ENCODE measurements at places on chromosomes 5 and 9. TPM values are rescaled to one million over a fixed set of nuclear protein-coding genes. Genes with fewer than 3 reads are reported as not detected.

GRCh38 chr5:123671042-123671441, 159.1 kb downstream of the CSNK1G3 start:
- H3K4me1 ChIP-seq: no peaks in the 10 kb centered on the region
- peak; percentile 6 for DNase-seq
- H3K36me3 ChIP-seq: no peaks in the 10 kb centered on the region
- no peak overlapping the region for H3K27ac ChIP-seq

DNA sequence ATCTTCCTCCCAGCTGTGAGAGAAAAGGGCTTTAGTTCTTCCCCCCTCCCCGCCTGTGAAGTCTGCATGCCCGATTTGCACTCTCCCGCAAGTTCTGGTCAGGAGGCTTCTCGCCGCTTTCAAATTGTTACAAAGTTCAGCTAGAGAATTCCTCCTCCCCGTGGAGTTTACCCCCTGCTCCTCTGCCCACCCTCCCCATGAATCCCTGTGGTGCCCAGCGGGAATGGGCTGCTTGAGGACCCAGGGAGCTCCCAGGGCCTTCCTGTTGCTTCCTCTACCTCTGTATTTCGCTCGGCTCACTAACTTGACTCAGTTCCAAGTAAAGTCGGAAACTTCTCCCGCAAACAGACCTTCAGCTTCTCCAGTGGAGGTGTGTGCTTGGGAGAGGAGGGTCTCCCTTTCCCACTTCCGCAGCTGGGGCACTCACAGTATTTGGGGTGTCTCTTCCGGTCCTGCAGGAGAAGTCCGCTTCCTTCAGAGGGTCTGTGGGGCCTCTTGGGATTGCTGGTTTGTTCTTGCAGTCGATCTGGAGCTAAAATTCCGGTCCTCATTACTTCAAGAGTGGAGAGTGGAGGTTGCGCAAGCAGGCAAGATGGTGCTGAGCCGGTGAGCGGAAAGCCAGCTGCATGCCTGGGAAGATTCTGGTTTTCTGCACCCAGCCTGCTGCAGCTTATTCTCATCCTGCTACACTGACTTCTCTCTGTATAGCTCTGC, 97.8 kb downstream of the ADAMTS12 start:
- no peaks in the 10 kb centered on the region for H3K36me3 ChIP-seq
- H3K4me1 ChIP-seq: no peaks in the 10 kb centered on the region
- no peak overlapping the region for H3K27ac ChIP-seq

- H3K27me3 ChIP-seq: no peaks in the 10 kb centered on the region
- peak overlapping the region; percentile 77 for H3K27ac ChIP-seq
- peak overlapping the region; percentile 98 for H3K4me3 ChIP-seq
- no peaks in the 10 kb centered on the region for H3K36me3 ChIP-seq
Observed at GRCh38 chr5:172958331-172959046, 735 bp upstream of the RPL26L1 start.

DNA sequence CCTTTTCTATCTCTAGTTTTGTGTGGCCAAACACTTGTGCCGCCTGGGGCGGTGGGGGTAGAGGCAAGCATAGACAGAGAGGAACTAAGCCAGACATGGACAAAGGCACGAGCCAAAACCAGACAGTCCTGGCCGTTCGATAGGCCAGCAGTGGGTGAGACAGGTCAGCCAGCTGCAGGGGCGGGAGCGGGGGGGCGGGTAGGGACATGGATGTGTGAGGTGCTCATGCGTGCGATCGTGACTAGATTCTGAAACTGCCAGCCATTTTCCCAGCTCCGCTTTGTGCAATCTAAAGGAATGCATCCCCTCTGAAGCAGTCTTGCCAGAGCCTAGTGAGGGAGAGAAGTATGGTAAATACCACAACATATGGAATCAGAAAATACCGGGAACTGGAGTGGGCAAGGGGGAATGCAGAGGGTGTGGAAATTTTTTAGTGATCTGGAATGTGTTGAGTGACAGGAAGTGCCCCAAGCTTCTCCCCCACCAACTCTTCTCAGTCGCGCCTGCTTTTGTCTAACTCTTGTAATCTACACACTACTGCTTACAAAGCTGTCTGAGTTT, 111.9 kb downstream of the NR6A1 start:
- peaks cover 16% of the 10 kb centered on the region for H3K4me1 ChIP-seq
- peak overlapping the region; percentile 52 for H3K4me3 ChIP-seq
- H3K27ac ChIP-seq: peak overlapping the region; percentile 49

DNA sequence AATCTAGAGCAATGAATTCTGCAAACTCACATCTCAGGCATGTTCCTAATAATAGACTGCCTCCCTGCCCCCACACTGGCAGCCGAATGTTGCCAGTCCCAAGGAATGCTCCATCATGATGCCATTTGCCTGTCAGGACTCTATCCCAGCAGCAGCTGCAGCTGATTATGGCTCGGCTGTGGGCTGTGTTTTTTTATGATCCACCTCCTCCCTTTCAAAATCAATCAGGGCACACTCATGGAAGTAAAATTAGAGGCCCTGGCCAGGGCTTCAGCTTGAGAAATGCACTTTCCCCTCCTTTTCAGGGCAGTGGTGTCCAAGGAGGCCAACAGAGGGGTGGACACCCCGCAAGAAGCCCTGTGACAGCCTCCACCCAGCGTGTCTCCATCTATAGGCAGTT, 176.7 kb upstream of the S1PR3 start:
- H3K4me3 ChIP-seq: no peak overlapping the region
- no peaks in the 10 kb centered on the region for H3K36me3 ChIP-seq
- DNase-seq: no peak
- no peak overlapping the region for H3K27ac ChIP-seq

GRCh38 chr9:83266666-83267496, 203.9 kb upstream of the RASEF start:
- no peak overlapping the region for H3K4me3 ChIP-seq
- no peaks in the 10 kb centered on the region for H3K27me3 ChIP-seq
- no peak overlapping the region for H3K27ac ChIP-seq
- H3K4me1 ChIP-seq: no peaks in the 10 kb centered on the region
- DNase-seq: no peak

Gene SPATA31E1
- not detected for total RNA-seq

Gene IFNK
- total RNA-seq: not detected

Gene SV2C
- not detected for total RNA-seq

Gene RANBP17
- total RNA-seq: not detected

Measured in CD8-positive, alpha-beta memory T cell (primary cell).